ENCODE measurements at places on chromosomes 7 and 10.

DNA sequence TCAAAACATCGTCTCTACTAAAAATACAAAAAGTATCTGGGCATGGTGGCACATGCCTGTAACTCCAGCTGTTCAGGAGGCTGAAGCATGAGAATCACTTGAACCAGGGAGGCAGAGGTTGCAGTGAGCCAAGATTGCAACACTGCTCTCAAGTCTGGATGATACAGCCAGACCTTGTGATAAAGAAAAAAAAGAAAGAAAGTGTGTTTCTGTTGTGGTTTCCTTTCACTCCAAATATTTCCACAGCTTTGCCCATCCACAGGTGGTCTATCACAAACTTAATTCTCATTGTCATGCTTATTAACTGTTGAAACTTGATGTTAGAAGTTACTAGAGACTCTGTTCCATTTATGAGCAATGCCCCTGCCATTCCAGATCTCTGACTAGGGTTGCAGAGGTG, 316.0 kb upstream of the SEMA3C start:
- H3K4me1 ChIP-seq: no peaks in the 10 kb centered on the region
- no peaks in the 10 kb centered on the region for H3K27me3 ChIP-seq
- no peak overlapping the region for H3K4me3 ChIP-seq
- no peak overlapping the region for H3K27ac ChIP-seq

DNA sequence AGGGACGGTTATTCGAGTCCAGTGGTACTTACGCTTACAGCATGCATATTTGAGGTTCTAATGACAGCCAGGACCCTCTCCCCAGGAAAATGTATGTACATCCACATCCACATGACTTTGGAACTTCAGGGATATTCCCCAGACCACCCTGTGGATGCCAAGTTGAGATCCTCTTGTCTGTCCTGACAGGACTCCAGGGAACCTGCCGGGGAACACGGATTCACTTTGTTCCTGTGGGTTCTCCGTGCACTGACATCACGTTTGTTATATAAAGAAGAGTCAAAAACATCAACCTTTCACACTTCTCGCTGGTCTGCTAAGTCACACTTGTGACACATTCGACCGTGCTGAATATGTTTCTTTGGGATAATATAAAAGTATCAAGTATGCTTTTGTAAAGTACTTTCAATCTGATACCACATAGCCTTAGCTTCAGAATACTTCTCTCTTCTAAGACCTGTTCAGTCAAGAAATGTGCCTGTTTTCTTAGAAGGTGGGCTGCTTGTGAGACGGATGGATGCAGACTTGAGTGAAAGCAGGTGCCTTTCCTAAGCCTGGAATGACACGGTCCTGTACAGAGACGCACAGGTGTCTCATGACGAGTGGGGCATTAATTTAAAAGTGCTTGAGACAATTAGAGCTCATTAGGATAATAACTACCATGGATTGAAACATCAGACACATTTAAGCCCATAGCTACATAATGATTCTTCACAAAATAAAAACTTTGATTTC, 38.7 kb downstream of the CALML5 start:
- no peaks in the 10 kb centered on the region for H3K27me3 ChIP-seq
- H3K4me3 ChIP-seq: no peak overlapping the region
- H3K27ac ChIP-seq: no peak overlapping the region
- H3K4me1 ChIP-seq: peaks cover 8% of the 10 kb centered on the region
- DNase-seq: no peak

DNA sequence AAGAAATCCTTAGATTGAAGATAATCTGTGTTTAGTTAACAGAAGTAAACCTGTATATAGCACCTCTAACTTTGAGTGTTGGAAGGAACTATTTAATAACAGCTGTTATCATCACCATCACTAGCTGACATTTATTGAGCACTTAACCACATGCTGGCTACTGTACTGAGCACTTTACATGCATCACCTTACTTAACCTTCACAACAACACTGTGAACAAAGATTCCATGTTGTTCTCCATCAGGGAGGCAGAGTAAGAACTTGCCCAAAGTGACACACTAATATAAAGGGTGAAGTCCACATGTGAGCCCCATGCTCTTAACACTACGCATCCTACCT, 182.2 kb downstream of the ST7 start:
- H3K36me3 ChIP-seq: no peaks in the 10 kb centered on the region
- no peak overlapping the region for H3K4me3 ChIP-seq
- H3K27ac ChIP-seq: no peak overlapping the region
- H3K4me1 ChIP-seq: peaks cover 33% of the 10 kb centered on the region

DNA sequence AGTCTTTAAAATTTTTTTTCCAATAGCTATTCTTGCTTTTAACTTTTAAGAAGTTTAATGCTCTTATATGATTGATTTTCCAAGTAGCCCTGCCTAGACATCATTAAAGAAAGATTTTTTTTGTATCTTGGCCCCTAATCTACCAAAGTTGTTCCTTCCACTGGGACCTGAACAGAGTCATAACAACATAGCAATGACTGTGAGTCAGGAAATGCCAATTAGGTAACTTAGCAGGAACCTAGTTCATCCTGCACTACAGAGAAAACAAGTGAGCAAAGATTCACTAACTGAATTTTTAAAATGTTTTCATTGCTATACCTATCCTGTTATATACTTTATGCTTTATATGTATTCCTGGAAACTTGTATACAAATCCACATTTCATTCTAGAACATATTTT, 284.7 kb downstream of the BICC1 start:
- DNase-seq: no peak
- H3K36me3 ChIP-seq: no peaks in the 10 kb centered on the region
- H3K4me1 ChIP-seq: no peaks in the 10 kb centered on the region

DNA sequence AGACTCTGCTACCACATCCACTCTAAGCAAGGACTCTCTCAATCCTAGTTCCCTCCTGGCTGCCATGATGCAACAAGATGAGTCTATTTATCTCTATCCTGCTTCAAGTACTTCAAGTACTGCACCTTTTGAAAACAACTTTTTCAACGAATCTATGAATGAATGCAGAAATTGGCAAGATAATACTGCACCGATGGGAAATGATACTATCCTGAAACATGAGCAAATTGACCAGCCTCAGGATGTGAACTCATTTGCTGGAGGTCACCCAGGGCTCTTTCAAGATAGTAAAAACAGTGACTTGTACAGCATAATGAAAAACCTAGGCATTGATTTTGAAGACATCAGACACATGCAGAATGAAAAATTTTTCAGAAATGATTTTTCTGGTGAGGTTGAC, 40.7 kb downstream of the AHR start:
- no peaks in the 10 kb centered on the region for H3K27me3 ChIP-seq
- H3K27ac ChIP-seq: no peak overlapping the region
- H3K36me3 ChIP-seq: peaks cover 52% of the 10 kb centered on the region

DNA sequence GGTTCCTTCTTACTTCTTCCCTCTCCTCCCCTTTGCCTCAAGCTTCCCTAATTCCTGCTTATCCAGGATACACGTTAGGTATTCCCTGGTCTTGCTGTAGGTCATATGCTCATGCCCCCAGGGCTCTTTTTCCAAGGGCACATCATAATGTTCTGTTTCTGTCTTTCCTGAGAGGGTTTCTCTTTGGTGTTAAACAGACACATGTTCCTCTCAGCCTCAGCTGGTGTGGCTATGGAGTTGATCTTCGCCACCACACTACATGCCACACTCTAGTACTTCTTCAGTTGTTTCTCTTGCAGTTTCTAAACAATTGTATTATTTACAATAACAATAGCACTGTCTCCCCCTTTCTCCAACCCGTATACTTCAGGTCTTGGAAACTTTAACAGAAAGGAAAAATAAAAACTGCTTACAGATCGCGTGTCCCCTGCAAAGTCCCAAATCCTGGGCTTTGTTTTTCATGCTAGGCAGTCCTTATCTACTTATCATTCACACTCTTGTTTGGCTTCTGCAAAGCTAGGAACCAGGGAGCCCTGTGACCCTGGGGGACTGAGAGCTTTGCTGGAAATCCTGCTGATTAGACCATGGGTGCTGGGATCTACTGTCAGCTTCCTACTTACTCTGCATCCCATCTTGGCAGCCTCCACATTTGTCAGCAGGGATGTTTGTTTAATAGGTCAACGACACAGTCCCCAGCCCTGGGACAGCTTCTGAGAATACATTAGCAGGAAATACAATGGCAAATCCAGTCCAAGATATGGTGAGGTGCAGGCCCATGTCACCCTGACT, 193.9 kb upstream of the BMPER start:
- peaks cover 2% of the 10 kb centered on the region for H3K27me3 ChIP-seq
- DNase-seq: no peak
- no peaks in the 10 kb centered on the region for H3K4me1 ChIP-seq

GRCh38 chr7:101436857-101437576, 74.3 kb downstream of the COL26A1 start:
- no peak overlapping the region for H3K4me3 ChIP-seq
- H3K36me3 ChIP-seq: no peaks in the 10 kb centered on the region
- peaks cover 4% of the 10 kb centered on the region for H3K4me1 ChIP-seq

- no peak overlapping the region for H3K27ac ChIP-seq
- peaks cover 9% of the 10 kb centered on the region for H3K27me3 ChIP-seq
- H3K4me3 ChIP-seq: no peak overlapping the region
- H3K4me1 ChIP-seq: peaks cover 4% of the 10 kb centered on the region
Measured at GRCh38 chr10:30554440-30554825, 75.1 kb downstream of the LYZL2 start.

Measured in T-helper 2 cell treated with Interferon-gamma antibody and Interleukin-4, amounts not matched to agents 5 μg/mL and 100 μg/mL, for 36 hours (primary cell).